ENCODE measurements at places on chromosomes 4 and X.

DNA sequence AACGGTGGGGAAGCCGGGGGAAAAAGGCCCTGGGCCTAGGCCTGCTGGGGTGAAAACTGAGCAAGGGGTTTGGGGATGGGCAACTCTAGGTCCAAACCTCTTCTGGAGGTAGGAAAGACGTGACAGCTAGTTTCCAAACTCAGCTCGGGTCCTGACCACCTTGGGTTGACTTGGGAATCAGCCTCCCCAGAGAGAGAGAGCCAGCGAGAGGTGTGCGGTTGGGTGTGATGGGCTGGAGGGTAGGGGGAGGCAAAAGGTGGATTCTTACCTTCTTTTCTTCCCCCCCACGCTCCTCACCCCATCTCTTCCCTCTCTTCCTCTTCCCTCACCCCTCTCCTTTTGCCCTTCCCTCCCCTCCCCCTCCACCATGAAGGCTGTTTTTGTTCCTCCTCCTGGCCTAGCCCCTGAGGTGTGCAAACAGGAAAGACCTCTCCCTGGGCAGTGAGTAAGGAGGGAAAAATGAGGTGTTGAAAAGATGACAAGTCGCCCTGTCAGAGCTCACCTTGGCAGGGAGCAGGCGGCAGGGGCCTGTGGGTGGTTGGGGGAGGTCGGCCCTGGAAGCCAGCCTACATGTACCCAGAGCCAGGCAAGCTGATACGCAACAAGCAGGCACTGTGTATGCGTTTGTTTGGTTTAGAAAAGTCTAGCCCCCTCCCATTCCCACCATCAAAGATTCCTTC is 14.8 kb downstream of the PJA1 start:
- no peak for DNase-seq

- no peak for DNase-seq
Observed at GRCh38 chrX:134774190-134775048, 116.1 kb upstream of the PLAC1 start.

- peak; percentile 3 for DNase-seq
Observed at GRCh38 chrX:152989292-152989658, 4.6 kb downstream of the PNMA5 start.

GRCh38 chrX:34956916-34957315 is 14.3 kb downstream of the FAM47B start:
- DNase-seq: no peak

DNA sequence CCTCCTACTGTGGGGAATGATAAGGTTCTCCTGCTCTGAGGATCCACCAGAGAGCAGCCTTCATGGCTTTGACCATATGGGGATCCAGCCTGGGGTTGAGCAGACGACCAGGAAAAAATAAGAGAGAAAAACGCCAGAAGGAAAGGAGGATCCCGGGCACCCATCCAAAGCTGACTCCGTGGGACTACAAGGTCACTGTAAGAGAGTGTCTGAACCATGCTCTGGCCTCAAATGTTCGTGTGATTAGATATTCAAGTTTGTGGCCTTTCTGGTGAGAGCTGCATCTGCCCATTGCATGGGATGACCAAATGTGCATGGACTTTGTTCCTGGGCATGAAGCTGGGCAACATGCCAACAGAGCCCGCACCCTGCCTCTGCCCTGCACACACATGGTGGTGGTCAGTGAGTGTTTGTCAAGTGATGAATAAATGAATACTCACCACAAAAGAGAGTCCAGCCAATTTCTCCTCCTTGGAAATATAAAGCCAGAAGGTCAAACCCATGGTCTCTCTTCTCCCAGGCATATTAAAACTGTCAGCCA is 346.0 kb upstream of the GATB start:
- DNase-seq: no peak

DNA sequence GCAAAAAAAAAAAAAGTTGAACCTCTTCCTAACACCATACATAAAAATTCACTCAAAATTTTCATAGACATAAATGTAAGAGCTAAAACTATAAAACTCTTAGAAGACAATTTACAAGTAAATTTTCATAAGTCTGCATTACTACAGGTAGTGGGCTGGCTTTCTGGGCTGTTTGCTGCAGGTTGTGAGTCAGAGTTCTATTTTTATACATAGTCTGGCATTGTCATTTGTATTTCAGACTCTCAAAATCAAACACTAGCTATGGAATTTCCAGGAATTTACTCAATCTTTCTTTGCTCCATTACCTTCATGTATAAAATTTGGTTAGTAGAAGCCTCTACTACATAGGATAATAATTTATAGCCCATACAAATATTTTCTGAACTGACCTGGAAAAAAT is 227.2 kb downstream of the COX18 start:
- DNase-seq: no peak

GRCh38 chr4:180341926-180342325 is 1901.3 kb upstream of the TENM3 start:
- no peak for DNase-seq

DNA sequence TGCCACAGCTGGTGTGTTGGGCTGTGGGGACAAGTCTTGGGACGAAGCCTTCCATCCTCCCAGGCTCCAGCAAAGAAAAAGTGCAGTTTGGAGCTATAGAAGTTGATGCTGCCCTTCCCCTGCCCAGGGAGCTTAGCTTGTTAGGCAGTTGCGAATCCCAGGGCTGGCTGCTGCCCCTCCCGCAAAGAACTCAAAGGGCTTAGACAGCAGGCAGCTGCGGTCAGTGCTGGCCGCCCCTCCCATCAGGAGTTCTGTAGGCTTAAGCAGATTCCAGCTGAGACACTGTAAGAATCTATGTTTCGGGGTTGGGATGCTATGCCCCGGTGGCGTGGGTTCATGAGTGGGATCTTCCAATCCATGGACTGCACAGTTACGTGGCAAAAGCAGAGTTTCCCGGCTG is 956.7 kb downstream of the GLUD2 start:
- no peak for DNase-seq

- no peak for DNase-seq
Observed at GRCh38 chr4:87390551-87390890, 467 bp downstream of the HSD17B11 start.

GRCh38 chr4:2059046-2059725 is at the start of gene NAT8L:
Gene NAT8L, plus strand, starts transcription at chr4:2059327. Its CDS starts 185 bp downstream, at chr4:2059512.
- DNase-seq: peak; percentile 25

- DNase-seq: peak; percentile 52
Observed at GRCh38 chr4:116358633-116359222, 726.6 kb downstream of the TRAM1L1 start.

DNA sequence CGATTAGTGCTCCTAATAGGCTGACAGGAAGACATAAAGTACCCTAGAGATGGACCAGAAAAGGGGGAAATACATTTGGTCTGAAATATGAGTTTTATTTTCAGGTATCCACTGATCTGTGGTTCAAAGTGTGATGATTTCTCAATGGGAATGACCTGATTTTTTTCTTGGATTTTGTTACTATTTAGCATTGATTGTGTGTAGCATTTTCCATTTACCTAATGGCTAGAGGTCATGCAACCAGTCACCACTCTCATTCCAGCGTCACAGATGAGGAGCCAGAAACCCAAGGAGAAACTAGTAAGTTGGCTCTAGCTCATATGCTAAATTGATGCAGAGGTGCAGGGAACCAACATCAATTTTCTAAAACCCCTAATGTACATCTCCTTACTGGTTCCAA is 118.1 kb downstream of the IL1RAPL2 start:
- no peak for DNase-seq

- peak; percentile 10 for DNase-seq
Observed at GRCh38 chrX:71618303-71618721, at the start of gene CXCR3. Gene CXCR3, minus strand, starts transcription at chrX:71618511. Its CDS starts 62 bp downstream, at chrX:71618449.

- no peak for DNase-seq
Observed at GRCh38 chrX:6052111-6052745, 176.4 kb downstream of the NLGN4X start.

DNA sequence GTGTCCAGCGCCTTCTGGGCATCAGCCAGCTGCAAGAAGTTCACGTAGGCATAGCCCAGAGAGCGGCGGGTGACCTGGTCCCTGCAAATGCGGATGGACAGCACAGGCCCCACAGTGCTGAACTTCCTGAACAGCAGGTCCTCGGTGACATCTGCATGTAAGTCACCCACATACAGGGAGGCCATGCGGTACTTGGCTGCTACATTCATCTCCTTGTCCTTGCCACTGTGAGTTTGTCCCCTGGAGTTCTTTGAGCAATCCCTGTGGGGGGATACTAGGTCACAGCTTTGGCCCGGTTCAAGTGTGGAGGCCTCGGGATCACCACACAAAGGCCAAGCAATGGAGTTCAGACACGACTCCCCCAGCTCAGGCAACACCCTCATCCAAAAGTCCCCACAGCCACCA is 776 bp downstream of the PABPC4L start:
- DNase-seq: no peak

GRCh38 chrX:70433848-70434351 is 10.7 kb upstream of the DLG3 start:
- peak; percentile 69 for DNase-seq

GRCh38 chr4:172989984-172990820 is 178.4 kb upstream of the GALNT7 start:
- no peak for DNase-seq

DNA sequence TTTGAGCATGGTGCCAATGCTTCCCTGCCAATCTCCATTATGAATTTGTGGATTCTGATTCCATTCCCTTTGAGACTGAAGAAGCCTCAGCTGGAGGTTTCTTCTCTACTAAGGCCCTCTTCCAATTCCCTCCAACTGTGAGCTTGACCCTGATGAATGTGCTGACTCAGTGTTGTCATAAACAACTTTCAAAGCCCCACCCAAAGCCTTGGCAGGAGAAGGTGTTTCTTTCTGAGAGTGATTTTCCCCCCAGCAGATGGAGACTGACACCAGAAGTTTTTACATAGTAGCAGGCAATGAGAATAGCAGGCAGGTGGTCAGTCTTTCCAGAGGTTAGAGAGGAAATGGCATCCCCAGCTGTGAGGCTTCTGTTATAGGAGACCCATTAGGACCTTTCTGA is 53.1 kb downstream of the OCRL start:
- DNase-seq: no peak

DNA sequence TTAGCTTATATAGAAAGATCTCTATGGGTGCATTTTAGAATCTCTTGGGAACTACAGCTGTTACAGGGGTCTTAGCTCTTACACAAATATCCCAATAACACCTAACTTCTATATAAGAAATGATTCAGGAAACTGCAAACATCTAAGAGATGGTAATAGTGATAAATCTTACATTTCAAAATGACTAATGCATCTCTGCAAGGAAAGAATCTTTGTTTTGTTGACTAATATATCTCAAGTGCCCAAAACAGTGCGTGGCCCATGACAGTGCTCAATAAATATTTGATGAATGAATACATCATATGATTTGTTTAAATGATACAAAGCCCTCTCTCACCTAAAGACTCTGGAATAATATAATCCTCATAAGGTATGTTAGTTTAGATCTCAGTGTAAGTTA is 47.5 kb downstream of the CENPE start:
- DNase-seq: no peak

DNA sequence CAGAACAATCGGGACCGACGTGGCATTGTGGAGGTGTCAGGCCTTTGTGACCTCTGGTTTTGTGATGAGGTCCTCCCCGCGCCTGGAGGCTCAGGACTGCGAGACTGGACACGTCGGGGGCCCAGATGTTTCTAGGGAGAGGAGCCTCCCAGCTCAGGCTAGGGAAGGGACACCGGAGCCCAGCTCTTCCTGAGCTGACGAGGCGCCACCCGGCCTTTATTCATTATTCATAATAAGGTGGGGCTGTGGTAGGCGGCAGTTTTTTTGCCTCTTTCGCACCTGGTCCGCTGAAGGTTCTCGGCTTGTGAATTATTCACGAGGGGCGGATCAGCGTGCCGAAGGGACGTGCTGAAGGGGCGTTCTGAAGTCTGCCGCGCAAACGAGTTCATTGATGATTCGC is 2.3 kb upstream of the UBA1 start:
- DNase-seq: no peak

DNA sequence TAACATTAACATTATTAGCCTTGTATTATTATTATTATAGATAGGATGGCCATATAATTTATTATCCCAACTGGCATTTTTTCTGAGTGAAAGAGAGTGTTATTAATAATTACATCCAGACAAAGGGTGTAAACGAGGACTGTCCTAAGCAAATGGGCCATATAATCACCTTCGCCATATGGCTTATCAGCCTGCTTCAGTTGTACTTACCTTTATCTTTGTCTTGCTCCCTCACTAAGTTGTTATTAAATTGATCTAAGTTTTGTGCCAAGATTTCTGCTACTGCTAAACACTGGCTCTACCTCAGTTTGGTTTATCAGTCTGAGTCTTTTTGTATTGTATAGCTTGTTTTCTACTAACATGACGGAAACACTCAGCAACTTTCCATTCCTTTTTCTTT is 76.9 kb downstream of the STIM2 start:
- no peak for DNase-seq

GRCh38 chr4:42280327-42281095 is 116.8 kb upstream of the SHISA3 start:
- DNase-seq: peak; percentile 31

- no peak for DNase-seq
Observed at GRCh38 chr4:155543126-155543765, 123.4 kb upstream of the GUCY1A1 start.

DNA sequence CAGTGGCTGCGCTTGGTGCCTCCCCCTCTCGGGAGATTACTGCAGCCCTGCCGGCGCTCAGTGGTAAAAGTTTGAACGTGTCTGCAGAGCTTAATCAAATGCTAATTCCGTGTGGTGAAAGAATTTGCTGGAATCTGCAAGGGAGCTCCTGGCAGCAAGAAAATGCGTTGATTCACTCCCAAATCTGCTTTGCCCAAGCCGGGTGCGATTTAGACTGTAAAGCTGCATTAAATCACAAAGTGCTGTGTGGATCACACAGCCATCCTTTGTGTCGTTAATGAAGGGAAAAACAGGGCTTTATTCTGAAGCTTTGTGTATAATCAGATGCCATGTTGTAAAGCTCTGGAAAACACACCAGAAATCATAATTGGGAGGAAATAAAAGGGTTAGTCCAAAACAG is 444.1 kb downstream of the BCOR start:
- DNase-seq: no peak

DNA sequence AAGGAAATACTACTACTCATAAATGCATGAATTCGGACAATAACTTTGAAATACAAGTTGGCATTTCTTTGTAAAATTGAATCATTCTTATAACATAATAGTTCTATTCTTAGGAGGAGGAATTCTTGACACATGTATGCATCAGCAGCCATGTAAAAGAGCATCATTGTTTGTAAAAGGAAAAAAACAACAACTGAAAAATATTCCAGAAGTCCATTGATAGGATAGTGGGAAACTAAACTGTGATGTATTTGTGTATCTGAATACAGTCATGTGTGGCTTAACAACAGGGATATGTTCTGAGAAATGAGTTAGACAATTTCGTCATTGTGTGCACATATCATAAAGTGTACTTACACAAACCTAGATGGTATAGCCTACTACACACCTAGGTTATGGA is 102.0 kb upstream of the SH3RF1 start:
- no peak for DNase-seq

GRCh38 chr4:67080046-67080557 is 465.2 kb downstream of the CENPC start:
- no peak for DNase-seq

GRCh38 chrX:104309169-104309568 is 54.4 kb upstream of the ESX1 start:
- DNase-seq: no peak

Data from CD14-positive monocyte (primary cell).